Stimulated activated naive CD8-positive, alpha-beta T cell treated with anti-CD3 and anti-CD28 coated beads, Interleukin-15, amount 100 ng/mL, for 72 hours (primary cell): ENCODE measurements at places on chromosomes 12 and 14.

DNA sequence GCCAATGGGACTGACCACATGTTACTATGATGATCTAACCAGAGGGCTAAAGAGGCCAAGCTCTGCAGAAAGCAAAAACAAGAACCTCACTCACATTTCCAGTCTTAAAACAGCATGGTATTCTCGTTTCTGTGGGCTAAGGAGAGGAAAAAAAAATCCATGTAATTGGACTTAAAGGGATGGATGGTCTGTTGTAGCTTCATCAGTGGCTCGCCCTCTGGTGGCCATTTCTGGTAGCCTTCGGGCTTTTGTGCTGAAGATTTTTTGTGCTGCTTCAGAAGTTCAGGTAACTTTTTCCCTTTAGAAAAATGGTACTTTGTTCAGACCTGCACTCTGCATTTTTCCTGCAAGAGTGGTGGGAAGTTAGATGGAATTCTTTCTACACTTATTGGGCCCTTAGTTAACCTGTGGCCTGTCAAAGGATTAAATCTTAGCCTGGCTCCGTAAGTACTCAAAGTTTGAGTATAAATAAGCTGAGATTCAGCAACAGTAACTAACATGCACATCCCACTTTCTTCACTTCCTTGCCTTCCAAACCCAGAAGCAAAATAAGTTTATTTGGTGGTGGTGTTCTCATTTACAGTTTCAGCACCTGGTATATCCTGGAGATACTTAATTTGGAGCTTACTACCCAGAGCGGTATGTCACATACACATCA lies 22.3 kb downstream of the DCAF4 start:
- peak; percentile 48 for DNase-seq

GRCh38 chr12:93185369-93185741 lies 192.4 kb upstream of the NUDT4 start:
- DNase-seq, result no peak

DNA sequence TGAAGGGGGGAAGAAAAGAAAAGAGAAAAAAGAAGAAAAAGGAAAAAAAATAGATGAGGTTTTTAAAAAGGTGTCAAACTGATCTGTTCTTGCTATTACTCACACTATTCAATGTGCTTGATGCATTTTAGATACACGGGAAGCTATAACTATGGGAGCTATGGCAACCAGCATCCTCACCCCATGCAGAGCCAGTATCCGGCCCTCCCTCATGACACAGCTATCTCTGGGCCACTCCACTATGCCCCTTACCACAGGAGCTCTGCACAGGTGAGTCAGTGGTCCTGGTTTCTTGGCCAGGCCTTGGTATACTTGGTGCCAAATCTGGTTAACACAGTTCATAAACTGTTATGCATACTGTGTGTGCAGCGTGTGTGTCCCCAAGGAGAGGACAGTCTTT lies 24.0 kb upstream of the RIC8B start:
- DNase-seq, result no peak

- DNase-seq, result no peak
Measured at GRCh38 chr12:79818856-79819255, 116.0 kb downstream of the PPP1R12A start.

DNA sequence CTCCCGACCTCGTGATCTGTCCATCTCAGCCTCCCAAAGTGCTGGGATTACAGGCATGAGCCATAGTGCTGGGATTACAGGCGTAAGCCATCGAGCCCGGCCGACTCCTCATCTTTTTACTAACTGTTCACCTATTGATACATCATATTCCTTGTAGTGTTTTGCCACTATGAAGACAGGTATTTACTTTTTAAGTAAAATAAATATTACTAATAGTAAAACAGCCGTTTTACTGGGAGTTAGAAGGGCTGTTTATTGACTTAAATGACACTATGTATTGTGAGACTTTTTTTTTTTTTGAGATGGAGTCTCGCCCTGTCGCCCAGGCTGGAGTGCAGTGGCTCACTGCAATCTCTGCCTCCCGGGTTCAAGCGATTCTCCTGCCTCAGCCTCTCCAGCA lies 51.5 kb downstream of the DIP2B start:
- no peak for DNase-seq

GRCh38 chr12:80121661-80122060 lies 22.3 kb downstream of the OTOGL start:
- no peak for DNase-seq
